Astrocyte (in vitro differentiated cells and primary cell): ENCODE measurements at places on chromosomes 5 and 9.

DNA sequence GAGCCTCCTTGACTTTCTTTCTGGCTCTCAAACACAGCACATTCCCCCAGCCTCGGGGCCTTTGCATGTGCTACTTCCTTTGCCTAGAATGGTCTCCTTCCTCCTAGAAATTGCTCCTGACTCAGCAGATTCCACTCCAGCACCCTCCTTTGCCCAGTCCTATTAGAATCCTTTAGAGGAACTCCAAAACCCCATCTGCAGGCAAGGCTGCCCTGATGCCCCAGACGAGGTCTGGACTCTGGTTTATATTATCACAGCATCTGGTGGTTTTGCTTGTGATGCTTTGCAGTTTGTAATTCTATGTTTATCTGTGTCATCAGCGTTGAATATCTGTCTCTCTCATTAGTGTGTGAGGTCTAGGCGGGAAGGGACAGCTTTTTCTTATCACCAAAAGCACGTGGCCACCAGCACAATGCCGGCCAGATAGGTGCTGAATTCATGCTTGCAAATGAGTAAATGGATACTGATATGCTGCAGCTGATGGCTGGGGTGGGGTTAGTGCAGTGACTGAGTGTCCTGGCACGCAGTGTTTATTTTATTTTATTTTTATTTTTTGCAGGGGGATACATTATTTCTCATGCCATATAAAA is 30.0 kb upstream of the ANKH start:
- DNase-seq, result peak; percentile 71

DNA sequence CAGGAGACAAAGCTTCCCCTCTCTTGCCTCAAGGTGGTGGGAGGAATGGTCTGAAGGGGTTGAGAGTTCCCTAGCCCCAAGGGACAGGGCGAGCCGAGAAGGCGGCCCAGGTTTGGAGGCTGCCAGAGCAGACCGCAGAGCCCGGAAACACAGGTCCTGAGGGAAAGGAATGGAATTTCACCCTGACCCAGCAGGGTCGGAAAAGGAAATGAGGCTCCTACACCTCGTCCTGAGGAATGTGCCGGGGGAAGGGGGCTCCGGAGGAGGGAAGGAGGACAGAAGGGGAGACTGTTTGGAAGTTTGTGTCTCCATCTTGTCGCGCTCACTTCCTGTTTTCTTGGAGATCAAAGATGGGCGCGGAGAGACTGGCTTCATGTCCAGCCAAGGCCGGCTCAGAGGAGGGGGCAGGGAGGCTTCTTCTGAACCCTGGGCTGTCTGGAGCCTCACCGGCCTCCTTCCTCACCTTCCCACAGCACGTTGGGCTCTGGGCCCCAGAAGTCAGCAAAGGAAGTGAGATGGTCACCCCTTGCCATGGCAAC is 9.6 kb downstream of the ENG start:
- peak; percentile 23 for DNase-seq

- DNase-seq, result no peak
Observed at GRCh38 chr9:136849960-136850865, 1.0 kb downstream of the PHPT1 start.

GRCh38 chr5:78798673-78799029 is 150.1 kb upstream of the LHFPL2 start:
- no peak for DNase-seq

- peak; percentile 23 for DNase-seq
Observed at GRCh38 chr9:75382126-75382525, 293.8 kb downstream of the OSTF1 start.

DNA sequence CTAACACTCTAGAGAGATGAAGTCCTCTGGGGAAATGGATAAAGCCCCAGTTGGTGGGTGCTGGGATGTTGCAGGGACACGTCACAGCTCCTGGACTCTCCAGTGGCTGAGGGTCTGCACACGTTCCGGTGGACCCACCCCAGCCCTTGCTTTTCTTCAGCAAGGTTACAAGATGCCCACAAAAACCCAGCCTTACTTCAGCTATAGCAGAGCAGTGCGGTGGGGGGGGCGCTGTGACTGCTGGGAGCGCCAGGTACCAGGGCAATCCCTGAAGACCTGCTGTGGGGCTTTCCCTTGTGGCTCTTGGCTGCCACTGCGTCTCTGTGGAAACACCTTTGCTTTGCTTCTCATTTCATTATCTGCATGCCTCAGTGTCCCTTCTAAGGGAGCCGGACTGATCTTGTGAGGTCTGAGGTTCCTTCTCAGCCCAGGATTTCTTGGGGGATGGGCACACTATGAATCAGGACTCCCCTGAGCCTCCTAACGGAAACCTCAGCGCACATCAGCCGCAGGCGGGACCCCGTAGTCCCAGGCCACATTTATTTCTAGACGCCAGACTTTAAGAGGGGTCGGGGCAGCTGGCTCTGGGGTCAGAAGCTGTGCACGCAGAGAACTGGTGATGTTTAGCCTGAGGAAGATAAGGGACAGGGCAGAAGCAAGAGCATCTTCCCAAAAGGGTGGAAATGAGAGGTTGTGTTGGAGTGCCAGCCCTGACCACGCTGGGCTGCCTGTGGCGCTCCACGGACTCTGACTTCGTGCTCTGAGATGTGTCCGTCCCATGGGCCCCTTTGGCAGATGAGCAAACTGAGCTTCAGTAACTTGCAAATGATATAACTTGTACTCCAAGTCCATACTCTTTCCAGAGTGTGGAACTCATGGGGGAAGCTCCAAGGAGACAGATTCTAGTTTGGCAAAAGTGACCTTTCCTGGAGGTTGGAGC is 106.8 kb downstream of the WNK2 start:
- DNase-seq, result no peak

- DNase-seq, result no peak
Observed at GRCh38 chr9:132946211-132946610, 1.8 kb upstream of the TSC1 start.

DNA sequence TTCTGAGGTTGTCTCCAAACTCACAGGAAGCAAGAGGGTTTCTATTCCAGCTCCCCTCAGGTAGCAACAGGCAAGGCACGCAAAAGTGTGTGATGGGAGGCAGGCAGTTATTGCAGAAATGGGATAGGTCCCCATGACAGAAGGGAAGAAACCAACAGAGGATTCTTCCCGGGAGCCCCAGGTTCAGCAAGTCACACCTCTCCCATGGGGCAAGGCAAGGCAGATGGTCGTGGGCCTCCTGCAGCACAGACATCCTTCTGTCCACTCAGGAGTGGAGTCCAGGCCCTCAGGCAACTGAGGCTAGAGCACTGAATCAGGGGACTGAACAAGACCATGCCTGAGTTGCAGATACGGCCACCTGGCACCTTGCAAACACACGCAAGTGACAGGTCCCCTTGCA is 424.9 kb upstream of the IRX4 start:
- no peak for DNase-seq

GRCh38 chr9:76576344-76576743 is 117.4 kb downstream of the GCNT1 start:
- peak; percentile 98 for DNase-seq

- no peak for DNase-seq
Observed at GRCh38 chr5:26645659-26646058, 392.7 kb downstream of the CDH9 start.

- DNase-seq, result no peak
Observed at GRCh38 chr5:76084496-76085242, 1.5 kb downstream of the SV2C start.

DNA sequence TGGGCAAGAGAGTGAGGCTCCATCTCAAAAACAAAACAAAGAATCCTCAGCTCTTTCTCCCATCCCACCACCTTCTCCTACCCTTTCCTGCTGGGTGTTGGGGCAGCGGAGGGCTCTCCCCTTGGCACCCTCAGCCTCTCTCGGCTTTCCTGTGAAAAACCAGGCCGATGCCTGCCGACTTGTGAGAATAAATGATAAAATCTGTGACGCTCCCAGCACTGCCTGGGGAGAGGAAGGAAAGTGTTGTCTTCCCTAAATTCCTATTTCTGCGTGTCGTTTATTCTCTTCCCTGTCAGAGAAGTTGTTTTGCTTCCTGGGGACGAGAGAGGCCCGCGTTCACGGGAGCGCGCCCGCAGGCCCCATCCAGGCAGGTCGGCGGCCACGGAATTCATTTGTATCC is 19.7 kb downstream of the NEK6 start:
- DNase-seq, result no peak

- DNase-seq, result no peak
Observed at GRCh38 chr5:120314191-120314590, 149.9 kb upstream of the PRR16 start.

DNA sequence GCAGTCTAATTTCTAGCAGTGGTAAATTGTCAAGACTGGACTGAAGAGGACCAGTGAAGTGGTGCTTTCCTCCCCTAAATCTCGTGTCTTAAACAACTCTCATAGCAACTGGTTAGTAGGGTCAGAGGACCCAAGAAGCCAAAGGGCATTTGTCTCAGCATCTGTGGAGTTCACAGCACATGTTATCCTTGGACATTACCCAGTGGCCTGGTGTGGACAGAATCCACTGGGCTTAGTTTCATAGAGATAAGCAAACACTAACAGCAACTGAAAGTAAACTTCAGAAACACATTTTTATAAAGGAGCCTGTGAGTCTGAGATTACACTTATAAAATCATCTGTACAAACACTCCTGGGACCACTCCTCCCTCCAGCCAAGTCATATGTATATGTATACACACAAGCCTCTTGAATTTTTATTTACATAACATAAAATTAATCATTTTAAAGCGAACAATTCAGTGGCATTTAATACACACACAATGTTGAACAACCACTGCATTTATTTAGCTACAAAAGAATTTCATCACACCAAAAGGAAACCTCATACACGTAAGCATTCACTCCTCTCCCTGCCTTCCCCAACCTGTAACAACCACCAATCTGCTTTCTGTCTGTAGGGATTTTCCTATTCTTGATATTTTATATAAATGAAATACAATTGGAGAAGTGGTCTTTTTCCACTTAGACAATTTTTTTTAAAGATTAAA is 457.8 kb downstream of the RASEF start:
- peak; percentile 49 for DNase-seq

GRCh38 chr5:159732220-159732619 is 184.1 kb upstream of the ADRA1B start:
- DNase-seq, result peak; percentile 43

GRCh38 chr5:111268300-111268699 is 44.1 kb downstream of the CAMK4 start:
- no peak for DNase-seq

GRCh38 chr5:96968614-96969013 is 32.7 kb downstream of the LNPEP start:
- no peak for DNase-seq

DNA sequence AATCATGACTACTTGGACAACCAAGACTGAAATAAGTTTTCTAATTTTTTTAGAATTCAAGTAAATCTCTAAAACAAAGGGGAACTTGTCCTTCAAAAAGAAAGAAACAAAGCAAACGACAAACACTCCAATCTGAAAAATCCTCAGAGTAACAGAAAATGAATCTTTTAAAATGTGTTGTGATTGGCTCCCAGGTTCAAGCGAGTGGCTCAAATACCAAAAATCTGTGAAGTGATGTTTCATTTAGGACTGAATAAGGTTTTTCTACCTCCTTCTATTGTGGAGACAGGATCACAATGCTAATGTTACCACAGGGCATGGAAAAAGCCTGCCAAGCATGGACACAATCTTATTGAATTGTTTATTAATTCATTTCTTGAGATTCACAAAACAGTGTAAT is 415.7 kb downstream of the RAB3C start:
- DNase-seq, result no peak

GRCh38 chr5:13350767-13351166 is 593.7 kb downstream of the DNAH5 start:
- peak; percentile 69 for DNase-seq

GRCh38 chr9:89461265-89461664 is 36.6 kb downstream of the SEMA4D start:
- DNase-seq, result peak; percentile 84

DNA sequence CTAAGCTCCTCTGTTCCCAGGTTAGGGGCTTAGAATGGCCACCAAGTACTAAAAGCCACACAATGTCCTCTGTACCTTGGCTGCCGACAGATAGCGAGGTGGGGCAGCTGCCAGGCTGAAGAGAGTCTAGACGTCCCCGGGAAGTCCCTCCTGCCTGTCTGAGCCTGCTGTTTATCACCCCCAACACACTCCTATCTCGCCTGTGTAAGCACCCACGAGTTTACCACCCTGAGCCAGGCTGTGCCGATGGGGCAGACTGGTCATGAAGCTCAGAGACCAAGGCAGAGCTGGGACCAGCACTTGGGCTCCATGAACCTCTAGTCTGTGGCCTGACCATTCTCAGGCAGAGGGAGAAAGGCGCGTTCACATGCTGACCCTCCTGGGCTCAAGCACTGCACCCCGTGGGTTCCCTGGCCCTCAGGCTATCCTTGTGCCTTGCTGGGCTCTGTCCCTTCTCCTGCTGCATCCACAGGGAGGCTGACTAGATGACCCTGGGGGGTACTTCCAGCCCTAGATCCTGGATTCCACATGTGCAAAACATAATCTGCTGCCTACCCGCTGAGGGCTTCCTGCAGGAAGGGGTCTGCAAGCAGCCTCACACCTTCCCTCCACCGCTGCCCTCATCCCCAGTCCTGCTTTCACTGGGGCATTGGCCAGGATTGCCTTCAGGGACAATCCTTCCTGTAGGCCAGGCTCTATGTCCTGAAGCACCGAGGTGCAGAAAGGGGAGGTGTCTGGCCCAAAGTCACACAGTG is 18.6 kb upstream of the SLC25A51 start:
- no peak for DNase-seq

DNA sequence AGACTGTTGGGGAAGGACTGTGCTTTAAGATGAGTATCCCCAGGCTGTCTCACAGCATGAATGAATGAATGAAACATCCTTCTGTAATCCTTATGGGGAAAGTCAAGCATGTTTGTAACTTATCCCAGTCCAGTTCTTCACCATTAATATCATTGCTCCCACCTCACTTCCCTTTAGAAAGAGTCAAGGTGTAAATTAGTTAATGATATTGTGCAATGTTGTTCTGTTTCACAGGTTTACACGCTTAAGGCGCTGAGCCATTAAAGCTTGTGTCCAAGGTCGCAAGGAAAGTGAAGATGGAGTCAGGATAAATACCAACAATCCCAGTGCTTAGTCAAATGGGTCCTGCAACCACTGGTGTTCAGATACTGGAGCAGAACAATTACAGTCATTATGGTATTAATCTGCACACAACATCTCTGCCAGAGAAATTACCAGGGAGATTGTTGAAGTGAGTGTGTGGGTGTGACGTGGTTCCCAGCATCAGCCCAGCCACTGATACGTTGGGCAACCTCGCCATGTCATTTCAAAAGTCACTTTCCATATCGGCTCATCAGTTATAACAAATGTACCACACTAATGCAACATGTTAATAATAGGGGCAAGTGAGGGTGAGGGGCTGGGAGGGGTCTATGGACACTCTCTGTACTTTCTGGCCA is 1.5 kb upstream of the MYO10 start:
- no peak for DNase-seq

GRCh38 chr5:82168294-82168693 is 109.9 kb downstream of the RPS23 start:
- peak; percentile 37 for DNase-seq

- DNase-seq, result no peak
Observed at GRCh38 chr5:35668319-35668718, 50.7 kb downstream of the SPEF2 start.
